ENCODE measurements at places on chromosomes 16 and 17.

- DNase-seq, result no peak
These were observed 1.4 kb downstream of the GPS1 start for GRCh38 chr17:82053130-82053529.

GRCh38 chr16:72210555-72210954, 38.6 kb upstream of the PMFBP1 start:
- peak; percentile 55 for DNase-seq

DNA sequence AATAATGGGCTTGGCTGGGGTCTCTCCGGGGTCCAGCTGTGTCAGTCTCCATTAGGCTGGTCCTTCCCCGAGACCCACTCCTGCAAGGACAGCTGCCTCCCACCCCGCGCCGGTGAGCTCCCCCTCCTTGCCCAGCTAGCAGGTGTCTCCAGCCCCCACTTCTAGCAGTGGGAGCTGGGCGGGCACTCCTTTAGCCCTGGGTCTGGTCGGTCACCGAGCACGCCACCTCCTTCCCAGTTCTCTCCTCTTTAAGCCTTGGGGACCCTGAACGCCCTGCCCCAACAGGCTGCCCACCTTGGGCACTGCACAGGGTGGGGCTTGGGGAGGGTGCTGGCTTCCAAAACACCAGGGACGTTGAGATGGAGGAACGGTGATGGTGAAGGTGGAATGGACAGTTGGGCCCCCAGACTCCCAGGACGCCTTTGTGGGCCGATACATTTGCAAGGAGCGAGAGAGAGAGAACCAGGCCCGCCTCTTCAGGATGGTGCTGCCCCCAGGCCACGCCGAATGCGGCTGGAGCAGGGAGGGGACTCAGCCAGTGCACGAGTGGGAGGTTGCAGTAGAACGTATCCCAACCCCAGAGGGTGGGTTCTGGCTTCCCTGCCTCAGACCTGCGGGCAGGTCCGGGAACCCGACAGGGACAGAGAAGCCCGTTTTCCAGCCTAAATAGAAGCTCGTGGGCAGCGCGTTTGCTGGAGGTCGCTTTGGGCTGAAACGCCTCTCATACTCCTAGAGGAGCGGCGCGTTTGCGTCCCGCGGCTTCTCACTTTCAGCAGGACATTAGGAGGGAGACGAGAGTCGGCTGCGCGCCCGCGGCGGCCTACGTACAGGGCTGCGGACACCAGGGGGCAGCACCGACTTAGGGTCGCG, 10.7 kb downstream of the TBX2 start:
- DNase-seq, result peak; percentile 27

GRCh38 chr16:68369168-68369567, 58.3 kb downstream of the PRMT7 start:
- DNase-seq, result no peak

All from NCI-H1417 (cell line).